H9 (cell line): ENCODE measurements at places on chromosomes 1 and 21. TPM values are rescaled to one million over a fixed set of nuclear protein-coding genes. Genes with fewer than 3 reads are reported as not detected.

Gene HIVEP3
- 1.2 and 1.4 TPM in 2 replicates for total RNA-seq

Gene WNT4
- 0.72 and 1.4 TPM in 2 replicates for total RNA-seq

Gene HCN3
- total RNA-seq, result 4.7 and 5.4 TPM in 2 replicates

Gene MT1HL1
- total RNA-seq, result not detected in 2 replicates

Gene CTH
- total RNA-seq, result 15.3 and 15.5 TPM in 2 replicates

Gene CYP4A11
- total RNA-seq, result not detected in 2 replicates

Gene TFF3
- 1.5 TPM in 2 replicates for total RNA-seq

Gene FAM78B
- total RNA-seq, result 1.6 and 2.3 TPM in 2 replicates

Gene BARHL2
- total RNA-seq, result not detected in 2 replicates

Gene UTS2
- not detected in 2 replicates for total RNA-seq

Gene ZBTB8A
- total RNA-seq, result 11.1 and 11.3 TPM in 2 replicates

Gene CFHR3
- 0.81 and 1.4 TPM in 2 replicates for total RNA-seq

Gene EFHD2
- 16.5 and 16.6 TPM in 2 replicates for total RNA-seq

Gene ACTA1
- 48.5 and 51.3 TPM in 2 replicates for total RNA-seq

Gene FAM72C
- 3.5 and 6.0 TPM in 2 replicates for total RNA-seq
